Esophagus squamous epithelium (tissue), 5 donors: ENCODE measurements at places on chromosomes 1 and 21. TPM values are rescaled to one million over a fixed set of nuclear protein-coding genes. Genes with fewer than 3 reads are reported as not detected.

Gene HFM1
- 0.76 TPM for total RNA-seq

Gene C8B
- total RNA-seq = 0.30 TPM

Gene MAGOH
- 40.8 TPM for total RNA-seq

Gene REN
- not detected for total RNA-seq

DNA sequence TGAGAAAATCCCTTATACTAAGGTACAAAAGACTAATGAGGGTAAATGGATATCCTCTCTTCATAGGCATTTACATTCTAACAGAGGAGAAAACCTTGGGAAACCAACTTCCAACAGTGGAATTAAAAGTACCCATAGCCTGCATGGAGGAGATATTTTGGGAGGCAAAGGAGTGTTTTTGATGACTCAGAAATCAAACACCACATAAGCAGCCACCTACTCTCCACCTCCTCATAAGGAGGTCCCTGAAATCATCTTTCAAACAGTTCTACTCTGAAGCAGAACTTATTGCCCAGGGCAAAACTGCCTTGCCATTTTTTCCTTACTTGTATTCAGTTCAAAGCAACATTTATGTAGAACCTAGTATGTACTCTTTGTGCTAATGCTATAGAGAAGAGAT, 211.3 kb downstream of the KCNH1 start:
- no peak overlapping the region for H3K4me3 ChIP-seq
- DNase-seq = no peak
- H3K27me3 ChIP-seq = no peaks in the 10 kb centered on the region
- no peaks in the 10 kb centered on the region for H3K4me1 ChIP-seq
- no peak overlapping the region for H3K27ac ChIP-seq
- H3K36me3 ChIP-seq = no peaks in the 10 kb centered on the region

DNA sequence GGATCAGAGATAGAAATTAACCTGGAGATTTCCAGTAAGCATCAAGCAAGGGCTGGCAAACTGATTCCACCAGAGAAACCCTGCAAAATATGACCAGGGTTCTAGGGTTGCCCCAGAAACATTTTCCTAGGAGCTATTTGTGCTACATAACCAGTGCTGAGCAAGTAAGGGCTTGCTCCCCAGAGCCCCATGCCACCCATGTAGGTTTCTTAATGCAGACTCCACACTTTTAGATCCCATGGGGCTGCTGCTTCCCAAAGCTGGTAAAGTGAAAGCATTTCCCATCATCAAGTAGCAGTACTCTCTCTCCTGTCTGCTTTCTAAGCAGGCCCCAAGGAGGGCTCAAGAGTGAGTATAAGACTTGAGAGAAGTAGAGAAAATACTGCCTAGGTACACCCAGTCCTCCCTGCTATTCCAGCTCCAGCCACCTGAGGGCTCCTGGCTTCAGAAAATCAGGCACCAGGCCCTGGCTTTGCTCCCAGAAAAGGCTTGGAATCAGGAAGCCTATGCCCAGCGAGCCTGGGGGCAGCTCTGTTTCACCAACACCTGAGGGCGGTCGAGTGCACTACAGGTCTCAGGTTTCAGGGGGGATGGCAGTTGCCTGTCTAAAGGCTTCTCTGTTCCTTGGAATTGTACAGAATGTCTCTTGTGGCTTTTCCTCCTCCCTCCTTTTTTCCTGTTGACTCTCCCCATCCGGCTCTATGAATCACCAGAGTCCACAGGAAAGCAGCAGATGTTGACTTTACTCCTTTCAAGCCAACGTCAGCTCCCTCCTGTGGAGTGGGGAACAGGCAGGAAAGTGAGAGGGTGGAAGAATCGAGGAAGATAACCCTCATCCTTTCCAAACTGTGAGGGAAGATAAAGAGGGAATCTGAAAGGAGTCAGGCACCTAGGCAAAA, 6.2 kb upstream of the ANKRD35 start:
- H3K27ac ChIP-seq = peak overlapping the region; percentile 88
- DNase-seq = no peak

DNA sequence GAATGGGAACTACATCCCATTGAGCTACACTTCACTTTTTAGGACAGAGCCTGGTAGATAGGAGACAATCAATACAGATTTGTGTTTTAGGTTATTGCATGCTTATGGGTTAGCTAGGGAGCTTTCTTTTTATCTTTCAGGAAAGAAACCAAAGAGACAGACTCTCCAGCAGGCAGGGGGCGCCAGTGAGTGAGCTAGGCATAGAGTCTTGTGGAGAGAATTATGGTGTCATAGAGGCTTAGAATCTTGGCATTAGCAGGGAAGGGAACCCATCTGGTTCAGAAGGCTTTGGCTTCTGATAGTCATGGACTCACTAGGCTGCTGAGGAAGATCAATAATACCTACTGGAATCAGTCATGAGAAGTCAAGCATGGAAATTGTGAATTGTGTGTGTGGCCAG, at the start of gene SMCP:
TSS of gene SMCP (plus strand) at position 281 of the 400 bp plus-strand sequence. CDS start 6,101 bp downstream, outside the sequence.
- H3K4me3 ChIP-seq = no peak within 1 kb of the TSS
- peak within 1 kb of the TSS; percentile 85 for H3K27ac ChIP-seq
- no peak for DNase-seq
- no peaks in the 10 kb centered on the region for H3K27me3 ChIP-seq
- H3K4me1 ChIP-seq = peaks cover 31% of the 10 kb centered on the region

DNA sequence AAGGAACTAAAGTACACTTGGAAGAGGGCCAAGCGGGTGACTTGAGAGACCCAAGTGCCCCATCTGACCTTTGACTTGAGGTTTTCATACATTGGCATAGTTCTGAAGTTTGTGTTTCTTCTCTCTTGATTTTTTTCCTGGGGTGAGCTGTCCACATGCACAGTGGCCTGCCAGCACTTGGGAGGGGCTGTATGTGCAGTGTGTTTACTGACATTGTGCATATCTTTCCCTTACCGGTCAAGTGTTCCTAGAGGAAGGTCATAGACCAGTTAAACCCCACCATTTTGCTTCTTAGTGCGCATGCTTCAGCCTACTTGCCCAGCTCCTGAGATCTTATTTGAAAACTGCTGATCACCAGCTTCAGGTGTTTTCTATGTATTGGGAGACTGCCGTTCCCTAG, 435.2 kb upstream of the KAZN start:
- H3K4me3 ChIP-seq = no peak overlapping the region
- no peaks in the 10 kb centered on the region for H3K27me3 ChIP-seq
- no peak for DNase-seq
- H3K36me3 ChIP-seq = no peaks in the 10 kb centered on the region
- H3K4me1 ChIP-seq = no peaks in the 10 kb centered on the region

GRCh38 chr1:38183096-38183495, 136.5 kb upstream of the POU3F1 start:
- H3K27me3 ChIP-seq = no peaks in the 10 kb centered on the region
- H3K4me1 ChIP-seq = no peaks in the 10 kb centered on the region
- no peak for DNase-seq
- H3K27ac ChIP-seq = no peak overlapping the region
- no peaks in the 10 kb centered on the region for H3K36me3 ChIP-seq

GRCh38 chr1:113935970-113936369, 6.8 kb downstream of the HIPK1 start:
- H3K4me1 ChIP-seq = peaks cover under 1% of the 10 kb centered on the region
- no peaks in the 10 kb centered on the region for H3K36me3 ChIP-seq
- H3K27me3 ChIP-seq = no peaks in the 10 kb centered on the region
- no peak overlapping the region for H3K27ac ChIP-seq
- no peak for DNase-seq
